ENCODE measurements at places on chromosomes 4 and X. TPM values are rescaled to one million over a fixed set of nuclear protein-coding genes. Genes with fewer than 3 reads are reported as not detected.

GRCh38 chr4:113820108-113820507 is 58.6 kb upstream of the CAMK2D start:
- H3K27me3 ChIP-seq: no peaks in the 10 kb centered on the region
- no peaks in the 10 kb centered on the region for H3K36me3 ChIP-seq
- no peak overlapping the region for H3K27ac ChIP-seq
- peaks cover 26% of the 10 kb centered on the region for H3K4me1 ChIP-seq
- no peak for DNase-seq

GRCh38 chrX:22343192-22343591 is 70.5 kb downstream of the CBLL2 start:
- DNase-seq: no peak
- no peak overlapping the region for H3K4me3 ChIP-seq
- no peaks in the 10 kb centered on the region for H3K4me1 ChIP-seq
- H3K27me3 ChIP-seq: no peaks in the 10 kb centered on the region

DNA sequence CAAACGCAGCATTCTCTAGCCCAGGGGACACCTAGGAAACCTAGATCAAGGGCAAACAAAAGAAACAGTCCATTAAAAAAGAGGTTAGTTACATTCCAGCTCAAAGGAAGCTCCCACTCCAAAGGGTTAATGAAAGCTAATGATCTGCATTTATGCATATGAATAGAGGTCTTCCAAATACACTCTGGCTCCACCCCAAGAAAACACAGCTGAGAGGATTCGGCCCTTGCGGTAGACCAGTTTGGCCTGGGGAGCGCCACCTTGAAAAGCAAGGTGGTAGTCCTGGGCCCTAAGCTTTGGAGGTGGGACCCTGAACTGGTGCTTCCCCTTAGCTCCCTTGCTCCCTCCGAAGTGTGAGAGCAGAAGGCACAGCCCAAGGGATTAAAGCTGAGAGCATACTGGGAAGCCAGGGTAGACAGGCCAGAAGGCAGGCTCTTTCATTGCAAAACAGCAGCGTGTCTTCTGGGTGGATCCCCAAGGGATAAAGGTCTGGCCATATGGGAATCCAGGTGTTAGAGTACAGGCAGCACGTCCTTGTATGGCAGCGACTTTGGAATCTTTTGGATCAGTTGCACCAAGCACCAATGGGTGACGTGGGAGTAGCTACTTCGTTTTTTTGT is 3.7 kb downstream of the GABRQ start:
- peaks cover 37% of the 10 kb centered on the region for H3K27me3 ChIP-seq
- no peak overlapping the region for H3K27ac ChIP-seq
- no peaks in the 10 kb centered on the region for H3K36me3 ChIP-seq
- H3K4me3 ChIP-seq: no peak overlapping the region
- no peaks in the 10 kb centered on the region for H3K4me1 ChIP-seq
- DNase-seq: no peak

Gene CDKL5
- 0.24 TPM for polyA plus RNA-seq

DNA sequence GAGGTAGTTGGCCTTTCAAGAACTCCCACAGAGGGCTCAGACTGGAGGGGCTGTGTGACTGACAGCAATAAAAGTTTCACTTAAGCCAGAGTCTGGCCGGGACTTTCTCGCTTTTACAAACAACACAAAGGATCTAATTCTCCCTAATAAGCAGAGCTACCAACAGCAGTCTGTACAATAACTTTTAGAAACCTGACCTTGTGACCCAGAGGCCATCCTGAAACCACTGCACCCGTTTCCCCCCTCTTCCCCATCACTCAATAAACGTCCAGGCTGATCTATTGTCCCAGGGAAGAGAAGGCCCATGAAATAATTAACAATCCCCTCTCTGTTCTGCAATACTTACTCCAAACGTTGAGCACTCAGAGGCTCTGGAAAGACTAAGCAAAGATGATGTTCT is 442.4 kb downstream of the ZIC3 start:
- no peaks in the 10 kb centered on the region for H3K36me3 ChIP-seq
- H3K27me3 ChIP-seq: no peaks in the 10 kb centered on the region
- DNase-seq: no peak
- no peak overlapping the region for H3K4me3 ChIP-seq
- no peak overlapping the region for H3K27ac ChIP-seq

DNA sequence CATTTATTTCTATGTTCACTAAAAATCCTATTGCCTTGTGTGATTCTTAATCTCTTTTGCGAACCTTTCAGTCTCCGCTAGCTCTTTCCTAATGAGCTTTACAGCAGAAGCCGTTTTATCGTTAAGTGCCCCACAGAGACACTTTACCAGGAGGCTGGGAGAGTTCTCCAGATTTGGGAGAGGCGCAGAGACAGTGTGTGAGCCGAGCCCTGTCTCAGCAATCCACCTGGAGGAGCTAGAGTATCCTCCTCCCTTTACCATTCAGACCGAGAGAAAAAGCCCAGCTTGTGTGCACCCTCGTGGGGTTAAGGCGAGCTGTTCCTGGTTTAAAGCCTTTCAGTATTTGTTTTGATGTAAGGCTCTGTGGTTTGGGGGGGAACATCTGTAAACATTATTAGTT is 54.9 kb upstream of the MTM1 start:
- H3K36me3 ChIP-seq: no peaks in the 10 kb centered on the region
- DNase-seq: no peak
- no peak overlapping the region for H3K4me3 ChIP-seq
- H3K27me3 ChIP-seq: no peaks in the 10 kb centered on the region

Gene GABRG1
- not detected for polyA plus RNA-seq

Gene EMCN
- 2.4 TPM for polyA plus RNA-seq

Gene TFE3
- polyA plus RNA-seq: 16.0 TPM

- no peaks in the 10 kb centered on the region for H3K4me1 ChIP-seq
- no peak for DNase-seq
- H3K36me3 ChIP-seq: no peaks in the 10 kb centered on the region
- peaks cover 36% of the 10 kb centered on the region for H3K27me3 ChIP-seq
Measured at GRCh38 chrX:133414406-133415275, 648 bp downstream of the GPC4 start.

Gene CDS1
- polyA plus RNA-seq: 0.15 TPM

- no peak overlapping the region for H3K27ac ChIP-seq
- peaks cover 7% of the 10 kb centered on the region for H3K27me3 ChIP-seq
- no peak overlapping the region for H3K4me3 ChIP-seq
- no peak for DNase-seq
- H3K4me1 ChIP-seq: no peaks in the 10 kb centered on the region
- H3K36me3 ChIP-seq: no peaks in the 10 kb centered on the region
Measured at GRCh38 chrX:103647630-103648029, 18.9 kb downstream of the TCEAL1 start.

GRCh38 chr4:70674191-70674590 is 7.9 kb upstream of the JCHAIN start:
- no peak overlapping the region for H3K4me3 ChIP-seq
- peaks cover 13% of the 10 kb centered on the region for H3K4me1 ChIP-seq
- DNase-seq: no peak

Gene ZNF711
- 3.6 TPM for polyA plus RNA-seq

DNA sequence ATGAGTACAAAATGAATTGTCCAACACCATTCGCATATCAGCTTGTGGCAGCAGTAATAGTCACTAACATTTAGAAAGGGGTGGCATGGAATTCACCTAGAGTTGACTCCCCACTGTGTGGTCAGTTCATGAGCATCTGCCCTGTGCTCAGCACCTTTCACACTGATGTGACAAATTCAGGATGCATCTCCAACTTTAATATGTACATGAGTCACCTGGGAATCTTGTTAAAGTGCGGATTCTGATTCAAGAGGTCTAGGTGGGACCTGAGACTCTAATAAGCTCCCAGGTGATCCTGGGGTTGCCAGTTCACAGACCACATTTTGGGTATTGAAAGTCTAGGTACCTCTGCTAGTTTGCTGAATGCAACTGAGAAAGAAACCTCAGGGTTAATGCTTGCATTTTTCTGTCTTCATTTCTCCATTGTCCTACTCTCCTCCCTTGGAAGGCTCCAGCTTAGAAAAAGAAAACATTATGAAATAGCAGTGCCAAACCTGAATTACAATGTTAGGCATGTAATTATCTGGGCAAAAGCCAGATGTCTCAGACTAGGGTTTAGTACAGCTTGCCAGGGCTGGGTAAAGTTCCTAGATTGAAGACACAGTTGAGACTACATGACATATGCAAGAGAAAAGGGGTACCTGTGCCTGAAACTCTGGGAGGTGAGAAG is 32.7 kb downstream of the TMSB4X start:
- peaks cover 85% of the 10 kb centered on the region for H3K4me1 ChIP-seq
- no peaks in the 10 kb centered on the region for H3K27me3 ChIP-seq
- DNase-seq: no peak

GRCh38 chrX:130418066-130418465 is 16.3 kb downstream of the RBMX2 start:
- DNase-seq: no peak
- no peak overlapping the region for H3K4me3 ChIP-seq
- H3K27me3 ChIP-seq: no peaks in the 10 kb centered on the region
- H3K4me1 ChIP-seq: no peaks in the 10 kb centered on the region

GRCh38 chrX:127177966-127178365 is 358.4 kb downstream of the PRR32 start:
- no peak overlapping the region for H3K4me3 ChIP-seq
- no peaks in the 10 kb centered on the region for H3K4me1 ChIP-seq
- H3K36me3 ChIP-seq: no peaks in the 10 kb centered on the region
- DNase-seq: no peak
- H3K27ac ChIP-seq: no peak overlapping the region

DNA sequence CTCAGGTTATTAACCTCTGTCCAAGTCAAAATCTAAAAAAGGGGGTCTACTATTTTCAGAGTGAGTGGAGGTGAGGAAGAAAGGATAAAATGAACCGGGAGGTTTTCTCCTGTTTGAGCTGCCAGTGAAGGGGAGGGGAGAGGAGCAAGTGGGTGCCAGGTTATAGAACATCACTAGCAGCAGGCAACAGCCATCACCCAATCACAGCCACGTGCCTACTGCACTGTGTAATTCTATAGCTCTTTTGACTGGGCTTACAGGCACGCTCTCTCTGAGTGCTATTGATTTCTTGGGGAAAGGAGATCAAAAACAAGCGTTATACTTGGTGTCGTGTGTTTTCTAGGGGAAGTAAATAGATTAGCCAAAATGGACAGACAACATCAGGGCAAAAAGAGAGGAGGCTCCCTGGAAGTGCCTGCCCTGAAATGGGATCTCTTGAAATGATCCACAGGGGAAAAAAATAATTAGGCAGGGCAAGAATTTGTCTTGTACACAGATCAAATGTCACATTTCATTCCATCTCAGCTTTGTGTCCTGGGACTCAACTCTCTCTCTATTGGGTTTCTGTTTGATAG is 300.5 kb upstream of the LCORL start:
- H3K27me3 ChIP-seq: no peaks in the 10 kb centered on the region
- H3K4me3 ChIP-seq: no peak overlapping the region
- H3K27ac ChIP-seq: no peak overlapping the region
- H3K4me1 ChIP-seq: peaks cover 12% of the 10 kb centered on the region
- DNase-seq: no peak
- H3K36me3 ChIP-seq: no peaks in the 10 kb centered on the region

DNA sequence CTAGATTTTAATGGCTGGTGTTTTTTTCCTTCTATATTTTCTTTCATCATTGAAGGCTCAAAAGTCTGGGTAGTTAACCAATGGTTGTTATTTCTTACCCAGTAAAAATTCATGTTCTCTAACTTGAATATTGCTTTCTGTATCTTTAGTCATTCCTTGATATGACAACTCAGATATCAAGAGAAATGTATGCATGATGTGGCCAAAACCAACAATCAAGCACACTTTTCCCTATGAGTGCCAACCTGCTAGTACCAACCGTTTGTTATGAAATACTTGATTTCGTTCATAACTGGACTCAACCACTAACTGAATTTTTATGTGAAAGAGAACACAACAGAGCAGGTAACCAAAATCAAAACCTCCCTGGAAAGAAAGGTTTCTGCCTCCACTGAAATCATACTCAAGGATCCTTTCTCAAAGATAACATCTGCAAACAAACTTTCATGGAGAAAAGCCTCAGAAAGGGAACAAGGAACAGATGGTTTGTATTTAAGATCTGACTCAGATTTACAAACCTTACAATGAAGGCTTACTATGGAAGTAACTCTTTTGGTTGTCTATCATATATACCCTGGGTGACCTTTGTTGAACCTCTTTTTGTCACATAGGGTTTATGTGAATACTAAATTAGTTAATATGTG is 8.3 kb upstream of the VEGFC start:
- no peaks in the 10 kb centered on the region for H3K4me1 ChIP-seq
- H3K4me3 ChIP-seq: no peak overlapping the region
- no peak for DNase-seq
- no peak overlapping the region for H3K27ac ChIP-seq
- H3K27me3 ChIP-seq: no peaks in the 10 kb centered on the region
- H3K36me3 ChIP-seq: no peaks in the 10 kb centered on the region

Gene PASD1
- polyA plus RNA-seq: not detected

Gene IL15
- polyA plus RNA-seq: 37.0 TPM

Gene KLHL15
- 2.0 TPM for polyA plus RNA-seq

Gene SMIM10L2A
- polyA plus RNA-seq: 0.52 TPM

DNA sequence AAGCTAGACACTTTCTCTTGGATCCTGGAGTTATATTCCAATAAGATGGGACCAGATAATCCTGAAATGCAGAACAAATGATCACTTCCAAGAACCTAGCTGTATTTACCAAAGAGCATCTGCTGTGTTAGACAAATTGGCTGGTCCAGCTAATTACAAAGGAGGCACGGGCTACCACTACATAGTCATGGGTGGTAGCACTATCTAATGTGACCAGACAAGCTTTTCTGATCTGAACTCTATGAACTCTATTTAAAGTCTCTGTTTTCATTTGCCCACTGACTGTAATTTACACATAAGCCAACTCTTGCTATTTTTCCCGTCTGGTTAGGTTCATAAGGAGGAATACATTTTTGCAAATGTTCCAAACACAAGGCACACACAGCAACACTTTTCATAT is 34.6 kb downstream of the LNX1 start:
- no peaks in the 10 kb centered on the region for H3K36me3 ChIP-seq
- H3K27ac ChIP-seq: no peak overlapping the region
- no peak overlapping the region for H3K4me3 ChIP-seq
- no peaks in the 10 kb centered on the region for H3K27me3 ChIP-seq

GRCh38 chr4:39103291-39103690 is 41.3 kb downstream of the KLHL5 start:
- H3K27me3 ChIP-seq: no peaks in the 10 kb centered on the region
- no peaks in the 10 kb centered on the region for H3K4me1 ChIP-seq
- no peak for DNase-seq
- no peak overlapping the region for H3K27ac ChIP-seq
- H3K36me3 ChIP-seq: peaks cover 3% of the 10 kb centered on the region
- H3K4me3 ChIP-seq: no peak overlapping the region

Gene MAGEA10
- not detected for polyA plus RNA-seq

GRCh38 chrX:149950681-149951080 is 12.4 kb upstream of the EOLA2 start:
- no peak overlapping the region for H3K4me3 ChIP-seq
- no peaks in the 10 kb centered on the region for H3K27me3 ChIP-seq
- no peak overlapping the region for H3K27ac ChIP-seq
- DNase-seq: no peak
- H3K36me3 ChIP-seq: no peaks in the 10 kb centered on the region

DNA sequence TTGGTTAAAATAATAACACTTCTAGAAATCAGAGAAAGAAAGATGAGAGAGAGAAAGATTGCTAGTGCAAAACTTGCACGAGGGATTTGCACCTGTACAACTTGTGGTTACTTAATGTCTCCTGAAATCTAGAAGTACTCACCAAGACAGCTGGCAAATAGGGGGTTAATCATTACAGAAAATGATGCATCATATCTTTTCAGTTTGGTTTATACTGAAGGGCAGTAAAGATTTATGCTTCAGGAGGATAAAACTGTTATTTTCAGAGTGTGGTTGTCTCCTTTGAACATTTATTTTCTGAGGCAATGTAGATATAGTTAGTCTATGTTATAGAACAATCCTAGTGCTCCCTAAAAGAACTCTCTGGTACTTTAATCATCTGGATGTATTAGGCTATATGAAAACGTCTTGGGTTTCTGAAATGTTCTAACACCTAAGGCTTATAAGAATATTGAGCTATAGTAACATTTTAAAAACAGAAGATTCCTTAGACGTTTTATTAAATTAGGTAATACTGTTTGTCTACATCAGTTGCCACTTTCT is 13.3 kb downstream of the ATOH1 start:
- no peak overlapping the region for H3K4me3 ChIP-seq
- no peaks in the 10 kb centered on the region for H3K36me3 ChIP-seq

Data from spleen (tissue), 13 donors.